ENCODE measurements at places on chromosomes 5 and 9.

- no peak for DNase-seq
Observed at GRCh38 chr5:141880961-141881801, 3.0 kb upstream of the PCDH1 start.

DNA sequence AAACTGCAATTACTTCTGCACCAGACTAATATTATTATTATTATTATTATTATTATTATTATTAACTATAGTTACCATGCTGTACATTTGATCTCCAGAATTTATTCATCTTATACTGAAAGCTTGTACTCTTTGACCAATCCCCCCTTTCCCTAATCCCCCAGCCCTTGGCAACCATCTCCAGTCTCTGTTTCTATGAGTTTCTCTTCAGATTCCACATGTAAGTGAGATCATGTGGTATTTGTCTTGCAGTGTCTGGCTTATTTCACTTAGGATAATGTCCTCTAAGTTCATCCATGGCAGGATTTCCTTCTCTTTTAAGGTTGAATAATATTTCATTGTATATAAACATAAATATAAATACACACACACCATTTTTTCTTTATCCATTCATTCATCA is 287.0 kb upstream of the DAB2 start:
- DNase-seq, result no peak

DNA sequence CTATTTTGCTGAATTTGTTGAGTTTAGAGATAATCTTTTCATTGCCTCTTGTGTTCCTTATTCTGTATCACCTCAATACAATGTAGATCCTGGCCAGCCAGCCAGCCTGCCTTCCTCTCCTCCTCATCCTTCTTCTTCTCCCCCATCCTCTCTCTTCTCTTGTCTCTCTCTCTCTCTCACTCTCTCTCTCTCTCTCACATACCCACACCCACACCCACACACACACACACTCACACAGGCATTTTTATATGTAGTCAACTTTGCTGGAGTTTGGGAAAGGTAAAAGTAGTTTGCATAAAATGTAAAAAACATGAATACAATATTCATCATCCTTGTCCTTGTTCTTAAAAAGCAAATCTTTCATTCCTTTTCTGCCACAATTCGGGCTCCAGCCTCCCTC is 60.5 kb downstream of the ZFAND5 start:
- no peak for DNase-seq

DNA sequence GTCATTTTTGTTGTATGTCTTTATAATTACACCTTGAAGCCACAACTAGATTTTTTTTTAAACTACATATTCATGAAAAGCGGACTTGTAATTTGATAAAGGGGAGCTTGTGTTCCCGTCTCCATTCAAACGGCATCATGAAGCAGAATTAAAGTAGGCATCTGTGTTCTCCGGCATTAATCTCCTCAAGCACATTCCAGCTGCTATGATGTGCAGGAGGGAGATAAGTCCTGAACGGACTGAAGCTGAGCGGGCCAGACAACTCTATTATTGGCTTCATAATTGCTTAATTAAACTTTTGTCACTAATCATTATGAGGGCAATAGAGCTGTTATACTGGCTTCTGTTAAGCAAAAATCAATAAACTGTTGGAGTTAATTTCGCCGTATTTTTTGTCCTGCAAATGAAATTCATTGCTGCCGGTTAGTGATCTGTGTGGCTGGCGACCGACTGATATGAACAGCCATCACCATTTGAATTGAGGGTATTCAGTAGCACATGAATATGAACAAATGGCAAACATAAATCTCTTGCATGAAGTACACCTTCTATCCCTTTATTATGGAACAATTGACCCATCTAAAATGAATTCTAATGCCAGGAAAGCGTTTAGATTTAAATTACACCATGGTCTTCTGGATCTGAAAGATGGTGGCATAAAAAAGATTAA is 408.8 kb upstream of the IRX1 start:
- no peak for DNase-seq

DNA sequence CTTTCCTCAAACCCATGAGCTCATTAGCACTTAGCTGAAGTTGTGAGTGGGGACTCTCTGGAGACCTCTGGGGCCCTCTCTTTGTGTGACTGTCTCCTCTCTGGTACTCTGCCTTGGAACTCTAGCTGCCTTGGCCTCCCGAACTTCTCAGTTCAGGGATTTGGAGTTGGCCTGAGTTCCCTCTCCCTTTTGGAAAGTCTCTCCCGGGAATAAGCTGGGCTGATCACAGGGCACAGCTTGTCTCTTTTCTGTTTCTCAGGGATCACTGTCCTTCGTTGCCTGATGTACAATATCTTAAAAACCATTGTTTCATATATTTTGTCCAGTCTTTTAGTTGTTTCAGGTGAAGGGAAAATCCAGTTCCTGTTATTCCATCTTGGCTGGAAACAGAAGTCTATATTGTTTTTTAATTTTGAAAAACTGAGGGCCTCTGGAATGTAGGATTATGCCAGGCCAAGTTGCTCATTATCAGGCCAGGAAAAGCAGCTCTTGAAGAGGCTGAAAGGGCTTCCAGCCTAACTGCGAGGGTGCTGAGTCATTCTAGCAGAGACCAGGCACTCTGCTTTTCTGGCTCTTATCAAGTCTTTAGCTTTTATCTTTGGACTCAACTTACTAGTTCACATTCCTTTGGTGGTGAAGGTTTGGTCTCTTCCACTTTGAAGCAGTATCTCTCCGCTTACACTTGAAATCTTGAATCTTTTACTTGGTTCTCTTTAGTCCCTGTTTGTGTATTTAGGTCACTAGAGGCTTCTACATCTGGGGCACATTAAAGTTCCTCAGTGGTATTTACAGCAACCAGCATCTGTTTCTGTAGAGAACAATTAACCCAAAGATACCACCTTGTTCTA is 8.4 kb upstream of the RGS3 start:
- peak; percentile 52 for DNase-seq

DNA sequence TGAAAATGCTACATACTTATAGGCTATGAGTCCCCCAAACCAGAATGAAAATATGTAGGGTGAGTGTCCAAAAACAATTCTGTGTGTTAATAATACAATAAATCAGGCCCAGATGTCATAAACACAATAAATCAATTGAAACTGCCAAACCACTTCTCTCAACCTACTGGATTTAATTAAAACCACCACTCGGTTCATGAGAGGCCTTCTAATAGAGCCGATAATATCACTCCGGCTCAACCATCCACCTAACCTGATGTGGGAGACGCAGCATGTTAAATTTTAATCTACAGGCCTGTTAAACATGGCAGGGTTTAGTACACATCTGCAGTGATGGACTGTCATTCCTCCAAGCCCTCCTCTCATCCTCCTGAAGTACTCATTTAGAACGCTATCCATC is 734.5 kb upstream of the ZNF608 start:
- DNase-seq, result no peak

DNA sequence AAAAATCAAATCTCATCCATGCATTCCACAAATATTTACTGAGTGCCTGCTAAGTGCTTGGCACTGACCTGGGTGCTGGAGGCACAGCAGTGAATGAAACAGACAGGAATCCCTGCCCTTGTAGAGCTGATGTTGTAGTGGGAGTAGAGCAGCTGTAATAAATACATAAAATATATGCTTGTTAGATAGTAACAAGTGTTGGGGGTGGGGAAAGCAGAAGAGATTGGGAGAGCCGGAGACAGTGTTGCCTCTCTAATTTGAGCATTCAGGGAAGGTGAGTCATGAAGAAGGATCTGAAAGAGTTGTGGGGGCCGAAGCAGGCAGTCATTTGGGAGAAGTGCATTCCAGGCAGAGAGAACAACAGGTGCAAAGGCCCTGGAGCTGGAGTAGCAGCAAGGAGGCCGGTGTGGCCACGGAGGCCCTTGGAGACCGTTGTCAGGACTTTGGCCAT is 97.9 kb downstream of the ZNF618 start:
- no peak for DNase-seq

GRCh38 chr5:136781464-136781863 is 416.1 kb upstream of the TRPC7 start:
- DNase-seq, result no peak

GRCh38 chr9:18457510-18457909 is 16.4 kb upstream of the ADAMTSL1 start:
- DNase-seq, result no peak

DNA sequence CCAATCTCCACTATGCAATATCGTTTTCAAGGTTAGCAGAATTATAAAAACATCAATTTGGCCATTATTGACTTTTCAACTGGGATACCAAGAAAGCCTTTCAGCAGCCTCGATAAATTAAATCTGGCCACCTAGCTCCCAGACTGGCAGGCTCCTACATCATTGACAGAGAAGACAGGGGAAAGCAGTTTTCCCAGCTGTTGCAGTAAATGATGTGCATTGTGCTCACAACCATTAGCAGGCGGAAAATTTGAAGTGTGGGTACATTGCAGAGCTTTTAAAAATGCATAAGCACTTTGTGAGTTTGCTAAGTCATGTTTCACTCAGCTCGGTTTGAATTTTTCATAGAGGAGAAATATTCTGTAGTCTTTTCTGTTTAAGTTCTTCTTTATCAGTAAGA is 297.9 kb downstream of the KCTD16 start:
- DNase-seq, result no peak

DNA sequence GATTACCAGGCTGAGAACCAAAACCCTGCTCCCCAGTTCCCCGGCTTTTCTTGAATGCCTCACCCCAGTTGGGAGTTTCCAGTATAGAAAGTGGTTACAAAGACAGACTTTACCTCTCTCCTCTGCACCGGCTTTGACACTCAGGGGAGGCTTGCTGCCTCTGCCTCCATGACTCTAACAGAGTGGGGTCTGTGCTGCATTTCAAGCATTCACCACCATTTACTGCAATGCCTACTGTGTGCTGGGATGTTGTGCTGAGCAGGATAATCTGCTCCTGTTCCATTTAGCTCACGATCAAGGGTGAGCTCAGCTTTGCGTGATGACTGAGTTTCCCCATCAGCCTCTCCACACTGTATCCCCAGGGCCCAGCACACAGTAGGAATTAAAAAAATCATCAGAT is 39.9 kb upstream of the AKNA start:
- no peak for DNase-seq

GRCh38 chr9:20394969-20395368 is 227.3 kb downstream of the MLLT3 start:
- DNase-seq, result no peak

GRCh38 chr5:123875561-123876275 is 363.7 kb downstream of the CSNK1G3 start:
- no peak for DNase-seq

DNA sequence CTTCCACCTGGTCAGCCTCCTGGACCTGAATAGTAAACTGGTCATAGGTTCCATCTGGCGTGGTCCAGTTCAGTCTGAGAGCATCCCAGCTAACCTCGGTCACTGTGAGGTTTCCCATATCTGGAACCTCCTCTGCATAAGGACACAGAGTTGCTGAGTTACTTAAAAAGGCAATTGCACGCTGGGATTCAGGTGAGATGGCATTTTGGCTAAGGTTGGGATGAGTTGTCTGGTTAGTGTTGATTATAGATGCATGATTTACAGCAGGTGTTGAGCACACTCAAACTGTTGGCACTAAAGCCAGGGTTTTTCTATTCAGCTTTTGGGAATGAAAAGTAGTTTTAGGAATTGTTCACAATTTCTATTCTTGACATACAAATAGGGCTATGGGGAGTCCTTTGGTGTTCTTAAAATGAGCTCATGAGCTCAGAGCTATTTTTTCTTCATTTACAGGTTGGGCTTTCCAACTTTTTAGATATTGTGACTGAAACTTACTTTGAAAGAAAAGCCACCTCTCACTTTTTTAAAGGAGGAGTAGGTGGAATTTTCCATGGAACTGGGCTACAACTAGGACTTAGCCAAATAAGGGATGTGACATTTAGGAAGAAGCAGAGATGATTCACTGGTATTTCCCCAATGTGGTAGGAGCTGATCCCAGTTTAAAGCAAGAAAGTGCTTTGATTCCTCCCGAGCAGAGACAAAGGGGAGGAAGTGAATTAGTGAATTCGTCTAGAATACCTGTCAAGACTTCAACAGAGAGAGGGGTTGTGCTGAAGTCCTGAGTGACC is 54.7 kb downstream of the TNC start:
- no peak for DNase-seq

- DNase-seq, result no peak
Observed at GRCh38 chr9:87944682-87945081, 26.9 kb downstream of the SPATA31C1 start.

DNA sequence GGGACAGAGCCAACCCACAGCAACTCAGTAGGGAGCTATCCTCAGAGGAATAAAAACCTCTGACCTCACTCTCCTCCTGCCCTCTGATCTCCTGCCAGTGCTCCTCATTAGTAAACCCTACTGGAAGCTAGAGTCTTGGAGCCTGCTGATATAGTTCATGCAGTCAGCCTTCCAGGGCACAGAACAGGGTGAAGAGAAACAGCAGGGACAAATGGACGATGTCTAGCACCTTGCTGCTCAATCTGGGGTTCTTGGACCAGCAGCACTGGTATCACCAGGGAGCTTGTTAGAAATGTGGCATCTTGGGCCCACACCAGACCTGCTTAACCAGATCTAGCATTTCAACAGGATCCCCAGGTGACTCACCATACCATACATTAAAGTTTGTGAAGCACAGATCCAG is 5.5 kb upstream of the GALNT12 start:
- no peak for DNase-seq

GRCh38 chr9:78358329-78359051 is 61.6 kb downstream of the PSAT1 start:
- DNase-seq, result no peak

DNA sequence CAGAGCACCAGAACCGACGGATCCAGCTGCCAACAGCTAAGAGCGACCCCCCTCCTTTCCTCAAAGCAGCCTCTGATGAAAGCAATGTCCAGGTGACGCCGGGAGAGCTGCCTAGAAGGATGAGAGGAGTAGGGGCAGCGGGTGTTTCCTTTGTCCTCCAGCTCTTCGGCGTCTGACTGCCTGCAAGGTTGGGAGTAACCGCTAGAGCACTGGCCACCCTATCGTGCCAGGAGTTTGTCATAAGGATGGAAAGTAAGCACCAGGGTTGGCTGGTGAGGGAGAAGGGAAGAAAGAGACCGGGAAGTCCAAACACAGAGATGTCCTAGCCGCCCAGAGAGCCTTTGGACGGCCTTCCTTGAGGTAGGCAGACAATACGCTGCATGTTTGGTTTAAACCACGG is 10.8 kb downstream of the MRPL36 start:
- DNase-seq, result no peak

DNA sequence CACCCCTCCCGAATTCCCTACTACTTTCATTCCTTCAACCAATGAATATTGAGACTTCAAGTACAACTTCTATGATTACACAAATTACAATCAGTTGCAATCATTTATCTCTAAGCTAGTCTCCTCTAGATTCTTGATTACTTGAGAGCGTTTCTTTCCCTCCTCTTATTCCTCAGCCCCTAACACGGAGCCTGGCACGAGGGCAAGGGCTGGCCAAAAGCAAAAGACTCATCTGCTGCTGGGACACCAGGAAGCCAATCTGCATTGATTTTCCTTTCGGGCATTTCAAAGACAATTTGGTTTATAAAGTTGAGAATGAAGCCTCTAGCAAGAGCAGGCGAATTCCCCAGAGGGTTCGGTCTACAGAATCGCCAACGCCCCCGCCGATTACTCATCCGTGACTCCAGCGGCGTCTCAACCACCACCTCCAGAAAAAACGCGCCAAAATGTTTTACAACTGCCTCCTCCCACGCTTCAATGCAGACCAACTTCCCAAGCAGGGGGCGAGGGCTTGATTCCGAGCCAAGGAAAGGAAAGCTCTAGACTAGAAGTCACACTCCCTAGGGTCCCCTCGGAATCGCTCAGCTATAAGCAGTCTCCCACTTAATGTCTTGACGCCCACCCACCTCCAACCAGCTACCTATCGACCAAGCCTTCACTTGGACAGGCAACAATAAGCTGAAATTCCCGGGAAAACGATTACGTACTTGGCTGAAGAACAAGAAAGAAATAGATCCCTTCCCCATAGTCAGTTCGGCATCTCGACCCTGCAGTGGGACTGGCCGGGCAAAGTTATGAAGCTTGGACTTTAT is 1.5 kb downstream of the PCSK1 start:
- no peak for DNase-seq

- DNase-seq, result no peak
Observed at GRCh38 chr5:127060470-127060985, 12.8 kb downstream of the C5orf63 start.

Data from smooth muscle cell of the brain vasculature (primary cell).